Uterine smooth muscle cell (primary cell): ENCODE measurements at places on chromosomes 3 and 15. TPM values are rescaled to one million over a fixed set of nuclear protein-coding genes. Genes with fewer than 3 reads are reported as not detected.

Gene ZCWPW2
- 0.22 and 0.87 TPM in 2 replicates for total RNA-seq

Gene GOLGA8G
- total RNA-seq = not detected in 2 replicates

Gene ACKR2
- total RNA-seq = 0.22 and 0.37 TPM in 2 replicates

Gene UNC45A
- 106 and 115 TPM in 2 replicates for total RNA-seq

Gene UNC13C
- total RNA-seq = under 0.01 TPM in 1 of 2 replicates, not detected in the other

Gene TEX55
- total RNA-seq = not detected in 2 replicates

Gene EPHA6
- total RNA-seq = 0.22 TPM in 1 of 2 replicates, not detected in the other

Gene ITIH1
- not detected in 2 replicates for total RNA-seq

Gene CILP
- total RNA-seq = under 0.01 and 0.12 TPM in 2 replicates

Gene KLHL40
- not detected in 2 replicates for total RNA-seq

Gene SPATA12
- total RNA-seq = 0.11 TPM in 1 of 2 replicates, not detected in the other

Gene RTP3
- not detected in 2 replicates for total RNA-seq

Gene FBXO40
- total RNA-seq = under 0.01 TPM in 1 of 2 replicates, not detected in the other

Gene PLOD2
- total RNA-seq = 149 and 317 TPM in 2 replicates

Gene PATL2
- total RNA-seq = 0.62 and 0.77 TPM in 2 replicates

Gene THOC7
- 39.1 and 43.5 TPM in 2 replicates for total RNA-seq

Gene CPNE9
- total RNA-seq = not detected in 2 replicates
